Activated T-helper 17 cell treated with anti-CD3 and anti-CD28 coated beads, Interleukin-2, amount 50 U/mL, for 72 hours (primary cell): ENCODE measurements at places on chromosomes 5 and 9.

DNA sequence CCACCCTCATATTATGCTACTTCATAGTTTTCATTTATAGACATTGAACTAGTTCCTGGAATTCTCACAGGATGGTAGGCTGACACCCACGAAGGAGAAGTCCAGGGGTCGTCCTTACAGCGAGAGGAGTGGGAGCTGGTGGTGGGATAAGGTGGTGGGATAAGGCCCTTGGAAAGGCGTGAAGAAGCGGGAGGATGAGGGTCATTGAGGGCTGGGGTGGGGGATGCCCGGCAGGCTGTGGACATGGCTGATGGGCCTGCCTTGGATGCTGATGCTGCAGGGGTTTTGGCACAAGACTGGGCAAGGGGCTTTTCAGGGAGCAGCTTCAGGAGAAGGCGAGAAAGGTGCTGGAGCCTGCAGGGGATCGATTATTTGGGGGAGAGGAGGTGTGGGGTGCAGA lies 9.4 kb downstream of the DAB2IP start:
- no peak for ATAC-seq

GRCh38 chr9:76878933-76879332 lies 27.0 kb downstream of the PRUNE2 start:
- no peak for ATAC-seq

- ATAC-seq, result no peak
Measured at GRCh38 chr9:14412775-14413174, 98.8 kb upstream of the NFIB start.

GRCh38 chr5:71914281-71914680 lies 193.0 kb upstream of the MAP1B start:
- no peak for ATAC-seq

GRCh38 chr5:41755705-41756104 lies 114.5 kb downstream of the OXCT1 start:
- no peak for ATAC-seq

- no peak for ATAC-seq
Measured at GRCh38 chr5:1103093-1103492, 8.8 kb downstream of the SLC12A7 start.

DNA sequence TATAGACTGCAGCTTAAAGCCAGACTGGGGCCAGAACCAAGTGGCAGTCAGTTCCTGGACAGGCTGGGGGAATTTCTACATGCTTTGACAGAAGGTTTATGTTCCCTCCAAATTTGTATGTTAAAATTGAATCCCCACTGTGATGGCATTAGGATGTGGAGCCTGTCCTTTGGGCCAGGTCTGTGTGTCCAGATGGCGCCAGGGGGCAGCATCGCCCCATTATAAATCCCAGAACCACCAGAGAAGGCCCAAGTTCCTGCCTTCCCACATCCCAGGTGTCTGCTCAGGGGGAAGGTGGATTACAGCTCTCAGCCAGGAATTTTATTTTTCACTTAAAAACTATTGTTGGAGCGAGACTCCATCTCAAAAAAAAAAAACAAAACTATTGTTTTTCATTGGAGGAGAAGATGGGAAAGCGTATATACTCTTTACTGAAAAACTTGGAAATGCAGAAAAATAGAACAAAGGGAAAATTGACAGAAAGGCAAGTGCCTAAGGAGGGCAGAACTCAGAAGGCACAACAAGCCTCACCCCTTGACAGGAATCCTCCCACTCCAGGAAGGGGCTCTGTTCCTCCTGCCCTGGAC lies 5.0 kb downstream of the IL3 start:
- ATAC-seq, result peak; percentile 71

GRCh38 chr9:97604901-97605645 lies 28.1 kb downstream of the TSTD2 start:
- ATAC-seq, result no peak

- ATAC-seq, result no peak
Measured at GRCh38 chr5:181198905-181199519, 6.0 kb downstream of the TRIM7 start.

DNA sequence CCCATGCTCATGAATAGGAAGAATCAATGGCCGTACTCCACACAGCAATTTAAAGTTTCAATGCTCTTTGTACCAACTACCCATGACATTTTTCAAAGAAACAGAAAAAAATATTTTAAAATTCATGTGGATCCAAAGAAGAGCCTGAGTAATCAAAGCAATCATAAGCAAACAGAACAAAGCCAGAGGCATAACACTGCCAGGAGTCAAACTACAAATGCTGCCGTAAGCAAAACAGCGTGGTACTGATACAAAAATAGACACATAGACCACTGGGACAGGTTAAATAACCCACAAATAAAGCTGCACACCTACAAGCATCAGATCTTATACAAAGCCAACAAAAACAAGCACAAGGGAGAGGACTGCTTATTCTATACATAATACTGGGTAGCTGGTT lies 107.7 kb downstream of the CHSY3 start:
- no peak for ATAC-seq

- ATAC-seq, result no peak
Measured at GRCh38 chr5:103617913-103618312, 55.3 kb upstream of the NUDT12 start.

DNA sequence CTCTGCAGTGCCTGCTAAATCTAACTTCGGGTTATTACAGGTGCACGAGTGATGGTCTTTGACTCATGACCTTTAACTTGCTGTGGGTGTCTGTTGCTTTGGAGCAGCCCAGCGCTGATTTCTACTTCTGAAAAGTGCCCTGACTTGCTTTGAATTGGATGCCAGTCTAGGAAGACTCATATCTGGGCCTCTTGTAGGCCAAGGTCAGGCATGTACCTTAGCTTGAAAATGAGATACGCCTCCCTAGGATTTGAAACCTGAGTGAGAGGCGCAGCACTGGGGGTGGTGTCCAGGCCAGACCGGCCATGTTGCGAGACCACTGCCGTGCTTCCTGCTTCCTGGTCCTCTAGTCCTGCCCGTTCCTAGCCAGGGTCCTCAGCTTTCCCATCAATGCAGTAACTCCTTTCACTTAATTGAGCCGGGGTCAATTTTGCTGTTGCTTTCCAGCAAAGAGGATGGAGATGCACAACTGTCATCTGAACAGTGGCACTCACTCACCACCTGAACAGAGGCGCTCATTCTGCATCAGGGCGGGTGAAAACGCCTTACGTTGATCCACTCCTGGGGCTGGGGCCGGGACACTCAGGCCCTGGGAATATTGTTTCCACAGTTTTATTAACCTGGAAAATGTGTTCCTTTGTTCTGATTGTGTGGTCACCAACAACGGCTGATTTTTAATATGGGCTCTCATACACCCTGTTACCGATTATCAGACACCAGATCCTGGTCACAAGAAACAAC lies 14.3 kb downstream of the PCAT7 start:
- no peak for ATAC-seq

GRCh38 chr5:14251733-14252132 lies 108.6 kb downstream of the TRIO start:
- ATAC-seq, result peak; percentile 37

- no peak for ATAC-seq
Measured at GRCh38 chr5:31754741-31755675, 116.1 kb downstream of the PDZD2 start.
